ENCODE measurements at places on chromosomes 2 and 18.
A peak's percentile ranks its signal among the peaks of the same experiment; 100 is the strongest.

GRCh38 chr2:239902749-239903201 is 122.4 kb downstream of the NDUFA10 start:
- no peak for DNase-seq

GRCh38 chr18:72372076-72372475 is 172.1 kb downstream of the CBLN2 start:
- DNase-seq, result no peak

- no peak for DNase-seq
Observed at GRCh38 chr2:188412190-188412589, 120.5 kb downstream of the GULP1 start.

DNA sequence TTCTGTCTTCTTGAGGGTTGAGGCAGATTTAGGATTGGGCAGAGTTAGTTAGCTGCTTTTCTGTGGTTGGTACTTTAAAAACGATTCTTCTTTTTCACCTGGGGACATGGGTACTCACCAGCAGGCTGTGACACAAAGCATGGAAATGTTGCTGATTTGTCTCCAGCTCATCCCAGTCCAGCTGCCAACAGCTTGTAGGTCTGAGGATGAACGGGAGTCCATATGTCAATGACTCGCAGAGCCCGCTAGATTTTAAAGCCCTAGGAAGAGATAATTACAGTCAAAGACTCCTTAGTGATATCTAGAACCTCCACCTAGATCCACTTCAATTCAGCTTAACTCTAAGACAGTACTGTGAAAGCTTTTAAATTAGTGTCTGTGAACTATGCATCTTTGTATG is 20.8 kb downstream of the DOK1 start:
- no peak for DNase-seq

DNA sequence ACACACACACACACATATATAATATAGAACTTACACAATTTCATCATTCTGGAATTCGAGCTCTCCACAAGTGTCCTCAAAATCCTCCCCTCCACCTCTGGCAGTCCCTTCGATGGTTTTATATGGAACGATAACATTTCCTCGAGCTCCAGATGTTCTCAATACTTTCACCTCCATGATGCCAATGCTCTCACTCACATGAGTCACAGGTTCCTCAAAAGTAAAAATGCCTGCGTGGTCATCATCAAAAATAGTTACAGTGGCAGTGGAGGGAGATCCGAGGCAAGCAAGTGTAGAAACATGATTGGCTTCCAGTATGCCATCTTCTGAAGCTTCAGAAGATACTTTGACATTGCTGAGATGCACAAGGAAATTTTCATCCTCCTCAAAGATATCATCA is 23.5 kb downstream of the SLC8A1 start:
- DNase-seq, result no peak

- peak; percentile 73 for DNase-seq
Observed at GRCh38 chr2:157468931-157469708, 25.2 kb upstream of the CYTIP start.

DNA sequence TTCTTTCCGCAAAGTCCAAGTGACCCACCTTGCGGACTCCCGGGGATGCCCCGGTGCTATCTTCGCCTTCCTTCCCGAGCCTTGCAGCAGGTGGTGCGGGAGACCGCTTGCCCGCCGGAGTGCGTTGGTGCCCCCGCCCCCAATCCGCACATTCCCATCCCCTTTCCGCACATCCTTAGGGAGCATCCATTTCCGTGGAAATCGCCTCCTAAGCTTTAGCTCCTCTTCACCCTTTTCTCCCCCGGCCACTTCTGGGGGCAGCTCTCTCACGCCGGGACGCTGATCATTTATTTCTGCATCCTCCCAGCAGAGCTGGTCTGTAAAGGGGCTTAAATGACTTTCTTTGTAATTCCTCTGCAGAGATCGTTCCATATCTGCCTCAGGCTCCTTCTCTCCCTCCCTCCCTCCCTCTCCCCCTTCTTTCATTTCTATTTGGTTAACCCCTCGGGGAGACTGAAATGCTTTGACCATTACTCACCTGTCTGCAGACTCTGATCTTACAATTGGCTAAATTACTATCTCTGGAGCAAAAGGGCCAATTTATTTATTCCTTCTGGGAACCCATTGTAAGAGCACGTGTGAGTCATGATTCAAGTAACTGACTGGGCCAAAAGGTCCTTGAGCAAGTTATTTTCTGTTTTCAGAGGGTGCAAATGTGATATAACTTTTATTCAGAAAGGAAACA is 1.3 kb upstream of the LYPD1 start:
- DNase-seq, result no peak

GRCh38 chr2:6580982-6581381 is 284.7 kb downstream of the CMPK2 start:
- DNase-seq, result peak; percentile 32

DNA sequence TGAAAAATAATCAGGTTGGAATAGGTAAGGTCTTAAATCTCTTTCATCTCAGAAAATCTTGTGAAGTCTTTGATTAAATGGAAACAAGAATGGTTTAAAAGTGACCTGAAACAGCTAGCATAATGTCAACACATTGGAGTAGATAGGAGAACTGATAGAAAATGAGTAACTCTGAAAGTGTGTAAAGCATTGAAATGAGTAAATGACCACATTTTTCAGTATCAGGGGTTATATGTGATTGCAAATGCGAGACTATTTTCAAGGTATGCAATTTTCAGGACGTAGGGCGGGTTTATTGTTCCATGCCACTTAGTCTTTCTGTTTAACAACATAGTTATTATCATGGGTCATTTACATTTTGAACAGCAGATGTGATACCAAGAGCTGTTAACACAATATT is 1383.2 kb downstream of the LRP1B start:
- DNase-seq, result no peak

DNA sequence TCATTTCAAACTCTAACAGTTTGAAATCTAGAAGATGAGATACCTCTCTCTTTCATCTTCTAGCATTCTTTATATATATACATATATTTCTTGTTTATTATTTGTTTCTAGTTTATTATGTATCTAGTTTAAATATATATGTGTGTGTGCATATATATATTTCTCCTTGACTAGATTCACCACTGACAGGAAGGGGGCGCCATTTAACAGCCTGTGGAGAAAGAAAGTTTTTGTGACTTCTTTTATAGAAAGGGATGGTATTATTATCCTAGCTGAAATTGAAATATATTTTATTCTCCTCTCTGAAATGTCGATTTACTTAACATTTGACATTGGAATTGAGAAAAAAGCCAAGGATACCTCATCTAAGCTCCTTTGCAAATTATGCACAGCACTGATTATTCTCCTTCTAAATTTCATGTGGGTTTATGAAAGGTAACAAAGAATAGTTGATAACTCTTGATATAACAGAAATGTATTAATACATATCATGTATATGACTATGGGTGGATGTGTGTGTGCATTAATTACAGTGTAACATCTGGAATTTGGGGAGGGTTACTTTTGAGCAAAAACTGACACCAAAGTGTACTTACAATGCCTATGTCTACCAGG is 160.7 kb upstream of the NT5C1B start:
- peak; percentile 19 for DNase-seq

GRCh38 chr2:216431531-216431856 is 19.2 kb downstream of the SMARCAL1 start:
- DNase-seq, result no peak

GRCh38 chr2:191321861-191322662 is 76.9 kb downstream of the MYO1B start:
- DNase-seq, result no peak

- no peak for DNase-seq
Observed at GRCh38 chr2:232133078-232133477, 171.6 kb downstream of the DIS3L2 start.

DNA sequence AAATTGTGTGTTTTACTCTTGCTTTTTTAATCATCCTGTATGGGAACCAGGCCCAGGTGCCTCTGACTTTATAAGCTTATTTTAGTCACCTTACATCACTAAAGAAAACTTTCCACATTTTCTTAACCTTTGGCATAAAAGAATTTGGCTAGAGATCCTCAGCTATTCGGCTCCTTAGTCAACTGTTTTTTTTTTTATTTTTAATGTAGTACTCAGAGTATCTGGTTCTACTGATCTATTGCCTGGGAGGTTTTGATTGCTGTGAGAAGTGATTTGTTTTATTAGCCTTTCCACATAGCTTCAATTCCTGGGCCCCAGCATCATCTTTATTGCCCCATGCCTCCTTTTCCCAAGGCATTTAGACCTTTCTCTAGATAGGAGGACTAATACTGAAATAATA is 121.0 kb downstream of the MYO1B start:
- no peak for DNase-seq

GRCh38 chr2:27408601-27409320 is 630 bp downstream of the PPM1G start:
- DNase-seq, result no peak

GRCh38 chr2:3666613-3666975 is 8.6 kb downstream of the ALLC start:
- DNase-seq, result no peak

DNA sequence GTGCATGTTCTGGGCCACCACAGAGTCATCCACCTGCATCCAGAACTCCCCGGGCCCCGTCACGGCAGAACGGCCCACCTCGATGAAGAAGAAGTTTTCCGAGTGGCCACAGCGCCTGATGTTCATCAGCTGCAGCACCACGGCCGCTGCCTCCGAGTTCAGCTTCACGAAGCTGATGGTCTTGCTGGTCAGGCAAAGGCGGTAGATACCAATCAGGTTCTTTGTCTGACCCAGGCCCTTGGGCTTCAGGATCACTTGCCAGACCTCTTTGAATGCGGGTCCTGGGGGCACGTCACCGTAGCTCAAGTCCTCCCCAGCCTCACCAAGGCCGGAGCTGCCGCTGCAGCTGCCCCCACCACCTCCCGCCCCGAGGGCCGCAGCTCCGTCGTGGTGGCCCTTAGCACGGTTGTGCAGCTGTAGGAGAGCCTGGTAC is 1.6 kb downstream of the IRS1 start:
- no peak for DNase-seq

GRCh38 chr18:22098563-22098989 is 70.8 kb upstream of the GATA6 start:
- no peak for DNase-seq

- DNase-seq, result peak; percentile 10
Observed at GRCh38 chr2:6556755-6557154, 309.0 kb downstream of the CMPK2 start.

DNA sequence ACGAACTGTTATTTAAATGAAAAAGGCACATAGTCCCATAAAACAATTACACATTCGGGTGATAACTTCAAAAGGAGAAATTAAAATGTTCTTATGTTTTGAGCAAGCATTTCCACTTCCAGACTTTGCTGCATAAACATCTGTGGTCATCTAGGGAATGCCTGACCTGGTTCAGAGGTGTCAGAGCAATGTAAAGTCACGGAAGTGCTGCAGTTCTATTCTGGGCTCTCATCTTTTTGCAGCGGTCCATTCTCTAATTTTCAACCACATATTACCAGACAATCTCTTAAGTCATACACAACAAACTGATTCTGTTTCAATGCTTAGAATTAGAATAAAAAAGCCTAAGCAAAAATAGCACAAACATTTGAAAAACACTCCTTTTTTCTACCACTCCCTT is 22.0 kb upstream of the PTH2R start:
- DNase-seq, result no peak

GRCh38 chr2:46656640-46657039 is 177.3 kb downstream of the TMEM247 start:
- no peak for DNase-seq

DNA sequence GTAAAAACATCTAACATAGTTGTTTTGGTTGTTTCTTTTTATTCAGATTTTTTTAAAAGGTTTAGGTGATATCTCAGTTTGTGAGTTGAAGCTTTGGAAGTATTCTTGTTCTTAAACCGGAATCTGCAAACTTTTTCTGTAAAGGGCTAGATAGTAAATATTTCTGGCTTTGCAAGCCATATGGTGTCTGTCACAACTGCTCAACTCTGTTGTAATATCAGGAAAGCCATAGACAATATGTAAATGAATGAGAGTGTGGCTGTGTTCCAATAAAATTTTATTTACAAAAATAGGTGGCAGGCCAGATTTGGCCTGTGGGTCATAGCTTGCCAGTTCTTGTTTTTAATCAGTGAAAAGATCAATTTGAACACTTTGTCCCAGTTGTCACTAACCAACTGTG is 134.1 kb downstream of the CNTNAP5 start:
- no peak for DNase-seq

DNA sequence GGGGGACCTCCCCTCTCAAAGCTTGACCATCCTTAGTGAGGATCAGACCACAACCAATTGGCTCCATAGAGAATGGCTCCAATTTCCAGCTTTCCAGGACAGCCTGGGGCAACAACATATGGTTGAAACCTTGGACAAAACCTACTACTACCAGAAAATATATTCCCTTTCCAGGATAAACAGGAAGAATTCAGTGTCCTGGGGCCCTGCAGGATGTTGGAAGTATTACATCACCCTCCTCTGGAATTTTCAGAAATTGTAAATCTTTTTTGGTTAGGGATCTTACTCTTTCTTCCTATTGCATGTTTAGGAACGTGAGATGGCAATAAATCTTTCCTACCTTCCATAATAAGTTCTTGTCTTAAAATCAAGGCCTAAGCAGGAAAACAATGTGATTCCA is 158.9 kb upstream of the MEIS1 start:
- DNase-seq, result no peak

DNA sequence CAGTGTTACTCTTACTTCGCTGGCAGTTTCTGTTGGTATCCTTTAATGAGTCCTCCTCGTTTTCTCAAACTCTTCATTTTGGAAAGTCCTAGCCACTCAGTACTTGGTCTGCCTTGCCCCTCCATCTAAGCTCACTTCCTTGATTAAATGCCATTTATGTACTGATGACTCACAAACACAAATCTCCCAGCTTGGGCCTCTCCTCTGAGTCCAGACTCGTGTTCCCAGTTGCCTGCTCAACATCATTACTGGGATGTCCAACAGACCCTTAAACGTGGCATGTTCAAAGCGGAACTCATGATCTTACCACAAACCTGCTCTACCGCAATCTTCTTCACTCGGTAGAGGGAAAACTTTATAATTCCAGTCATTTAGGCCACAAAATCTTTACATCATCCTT is 13.8 kb upstream of the CCDC68 start:
- DNase-seq, result no peak

GRCh38 chr2:162265666-162266459 is 22.6 kb upstream of the FAP start:
- no peak for DNase-seq

- no peak for DNase-seq
Observed at GRCh38 chr2:188449561-188449960, 157.9 kb downstream of the GULP1 start.

- DNase-seq, result no peak
Observed at GRCh38 chr2:37934591-37935513, 9.8 kb downstream of the RMDN2 start.

- no peak for DNase-seq
Observed at GRCh38 chr2:24077879-24078278, 1.8 kb upstream of the SF3B6 start.

- peak; percentile 85 for DNase-seq
Observed at GRCh38 chr18:6741232-6741663, 11.7 kb downstream of the ARHGAP28 start.

DNA sequence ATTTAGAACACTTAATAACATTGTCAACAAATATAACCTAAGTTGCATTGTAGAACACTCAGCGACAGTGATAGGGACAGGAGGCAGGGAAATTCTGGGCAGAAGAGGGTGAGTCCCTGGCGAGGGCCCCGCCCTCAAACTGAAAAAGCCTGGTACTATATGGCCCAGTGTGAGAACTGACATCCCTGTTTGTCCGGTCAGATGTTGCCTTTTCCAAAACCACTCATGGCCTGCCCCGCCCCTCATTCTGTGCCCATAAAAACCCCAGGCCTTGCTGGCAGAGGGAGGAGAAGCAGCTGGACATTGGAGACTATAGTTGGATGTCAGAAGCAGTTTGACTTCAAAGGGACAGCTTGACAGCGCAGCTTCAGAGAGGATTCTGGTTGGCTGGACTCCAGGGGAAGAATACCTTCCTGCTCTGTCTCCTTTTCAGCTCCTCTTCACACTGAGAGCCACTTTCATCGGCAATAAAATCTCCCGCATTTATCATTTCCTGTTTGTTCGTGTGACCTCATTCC is 47.0 kb downstream of the FAM117B start:
- DNase-seq, result no peak

Measured in amniotic stem cell (primary cell).